ENCODE measurements at places on chromosomes 4 and X.
A peak's percentile ranks its signal among the peaks of the same experiment; 100 is the strongest.

GRCh38 chr4:186946682-186947294 is 223.1 kb upstream of the FAT1 start:
- DNase-seq: no peak

- no peak for DNase-seq
Measured at GRCh38 chr4:177275999-177276398, 33.7 kb upstream of the NEIL3 start.

DNA sequence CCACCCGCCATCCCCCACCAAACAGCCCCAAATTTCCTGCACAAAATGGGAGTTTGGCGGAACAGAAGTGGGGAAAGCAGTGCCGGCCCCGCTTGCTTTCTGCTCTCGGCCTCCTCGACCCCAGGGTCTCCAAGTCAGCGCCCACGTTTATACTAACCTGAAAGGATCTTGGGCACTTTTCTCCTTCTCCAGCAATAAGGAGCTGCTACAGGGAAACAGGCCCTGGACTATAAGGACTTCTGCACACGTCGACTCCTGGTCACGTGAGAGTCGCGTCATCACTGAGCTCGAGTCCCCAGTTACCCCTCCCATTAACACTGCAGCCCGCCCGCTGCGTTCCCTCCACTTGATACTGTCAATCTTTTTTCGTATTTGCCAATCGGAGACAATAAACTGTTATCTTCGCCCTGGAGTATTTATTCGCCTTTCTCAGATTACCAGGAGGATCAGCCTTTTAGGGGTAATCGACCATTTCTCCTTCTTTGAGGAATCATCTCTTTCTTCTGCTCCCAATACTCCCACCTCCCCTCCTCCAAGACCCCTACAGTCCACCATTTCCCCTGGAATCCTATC is at the start of gene TCEAL8:
Gene TCEAL8, minus strand, starts transcription at position 235 of the 573 bp plus-strand sequence. CDS start 1,176 bp downstream, outside the sequence.
- DNase-seq: peak; percentile 6

DNA sequence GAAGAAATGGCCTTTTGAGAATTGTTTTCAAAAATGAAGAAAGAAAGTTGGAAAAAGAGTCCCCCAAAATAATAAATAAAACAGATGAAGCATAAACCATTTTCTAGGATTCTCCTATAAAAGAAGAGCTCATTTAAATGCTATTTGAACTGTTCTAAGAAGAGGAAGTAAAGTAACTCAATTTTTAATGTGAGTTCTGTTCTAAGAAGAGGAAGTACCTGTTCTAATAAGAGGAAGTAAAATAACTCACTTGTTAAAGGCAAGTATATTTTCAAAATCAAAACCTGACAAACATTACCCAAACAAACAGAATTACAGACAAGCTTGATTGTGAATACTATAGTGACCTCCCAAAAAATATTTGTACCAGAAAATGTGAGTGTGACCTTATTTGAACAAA is 1326.3 kb downstream of the C4orf33 start:
- no peak for DNase-seq

DNA sequence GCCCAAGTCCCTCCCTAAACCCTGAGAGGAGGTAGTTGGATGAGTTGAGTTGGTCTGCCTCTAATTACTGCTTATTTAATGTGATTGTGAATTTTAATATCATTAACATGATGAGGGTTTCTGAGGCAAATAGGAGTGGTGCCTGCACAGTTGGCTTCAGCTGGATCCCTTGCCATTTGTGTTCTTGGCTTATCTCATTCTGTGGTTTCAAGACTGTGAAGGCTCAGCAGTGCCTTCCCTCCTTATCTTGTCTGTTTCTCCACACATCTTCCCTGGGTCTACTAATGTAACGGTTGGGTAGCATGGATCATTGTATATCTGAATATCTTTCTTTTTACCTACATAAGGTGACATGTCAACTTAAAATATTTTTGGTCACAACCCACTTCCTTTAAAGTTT is 1.6 kb upstream of the SLC10A4 start:
- DNase-seq: no peak

DNA sequence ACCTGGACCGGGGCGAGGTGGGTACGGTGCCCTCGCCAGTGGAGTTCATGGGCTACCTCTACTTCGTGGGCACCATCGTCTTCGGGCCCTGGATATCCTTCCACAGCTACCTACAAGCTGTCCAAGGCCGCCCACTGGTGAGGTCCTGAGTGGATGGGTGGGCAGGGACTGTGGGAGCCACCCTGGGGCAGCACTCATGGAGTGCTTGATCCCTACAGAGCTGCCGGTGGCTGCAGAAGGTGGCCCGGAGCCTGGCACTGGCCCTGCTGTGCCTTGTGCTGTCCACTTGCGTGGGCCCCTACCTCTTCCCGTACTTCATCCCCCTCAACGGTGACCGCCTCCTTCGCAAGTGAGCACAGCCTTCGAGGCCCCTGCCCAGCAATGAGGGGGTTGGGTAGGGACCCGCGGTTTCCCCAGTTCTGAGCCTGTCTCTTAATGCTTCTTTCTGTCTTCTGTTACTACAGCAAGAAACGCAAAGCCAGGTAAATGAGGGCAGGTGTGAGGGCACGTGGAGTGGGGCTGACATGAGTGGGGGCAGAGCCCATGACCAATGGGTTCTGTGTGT is 3.7 kb downstream of the PORCN start:
- no peak for DNase-seq

DNA sequence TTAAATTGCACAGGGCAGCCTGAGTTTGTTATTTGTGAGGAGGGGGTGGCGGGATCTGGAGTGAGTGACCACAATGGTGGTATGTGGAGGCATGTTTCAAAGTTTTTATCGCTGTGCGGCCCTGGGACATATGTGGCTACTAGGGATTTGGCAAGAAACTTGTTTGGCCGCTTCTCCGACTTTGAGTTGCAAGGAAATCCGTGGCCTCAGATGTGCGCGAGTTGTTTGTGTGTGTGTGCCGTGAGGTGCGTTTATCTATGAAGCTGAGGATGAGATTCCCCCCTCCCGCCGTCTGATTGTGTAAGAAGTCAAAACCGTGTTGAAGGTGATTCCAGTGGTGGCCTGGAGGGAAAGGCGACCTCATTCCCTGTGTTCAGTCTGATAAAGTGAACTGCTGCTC is 1.4 kb downstream of the JADE3 start:
- DNase-seq: no peak

DNA sequence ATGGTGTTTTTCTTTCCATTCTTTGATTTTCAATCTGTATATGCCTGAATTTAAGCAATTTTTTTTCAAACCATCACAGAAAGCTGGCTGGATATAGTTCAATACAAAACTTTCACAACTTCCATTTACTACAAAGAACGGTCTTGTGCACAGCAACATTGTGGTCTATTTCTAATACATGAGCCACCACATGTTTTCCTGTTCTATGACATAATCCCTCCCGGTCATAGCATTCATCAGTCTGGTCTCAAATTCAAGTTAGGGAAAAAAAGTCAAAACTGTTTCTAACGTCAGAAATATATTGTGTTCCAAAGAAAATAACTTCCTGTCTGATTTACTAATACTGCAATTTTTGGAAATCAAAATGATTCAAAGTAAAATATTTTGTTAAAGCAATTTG is 7.5 kb upstream of the CXCL6 start:
- no peak for DNase-seq

- no peak for DNase-seq
Measured at GRCh38 chrX:45794323-45794994, 593.8 kb upstream of the DIPK2B start.

DNA sequence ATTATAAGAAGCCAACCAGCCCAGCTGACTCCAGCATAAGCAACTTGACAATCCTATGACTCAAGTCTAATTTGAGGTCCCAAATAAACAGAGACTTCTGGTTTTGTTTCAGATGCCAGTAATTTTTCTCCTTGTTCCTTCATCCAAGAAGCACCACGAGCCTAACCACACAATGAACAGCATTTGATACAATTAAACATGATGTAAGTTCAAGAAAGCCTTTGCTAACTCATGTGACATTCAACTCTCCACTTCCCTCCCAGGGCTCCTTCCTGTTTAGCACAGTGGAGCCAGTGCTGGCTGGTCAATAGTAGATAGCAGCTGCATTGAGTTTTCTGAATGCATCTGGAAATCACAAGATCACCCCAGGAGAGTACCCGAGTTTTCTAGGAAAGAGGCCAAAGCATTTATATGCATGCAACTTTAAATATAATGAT is 206.3 kb downstream of the ARHGAP24 start:
- no peak for DNase-seq

DNA sequence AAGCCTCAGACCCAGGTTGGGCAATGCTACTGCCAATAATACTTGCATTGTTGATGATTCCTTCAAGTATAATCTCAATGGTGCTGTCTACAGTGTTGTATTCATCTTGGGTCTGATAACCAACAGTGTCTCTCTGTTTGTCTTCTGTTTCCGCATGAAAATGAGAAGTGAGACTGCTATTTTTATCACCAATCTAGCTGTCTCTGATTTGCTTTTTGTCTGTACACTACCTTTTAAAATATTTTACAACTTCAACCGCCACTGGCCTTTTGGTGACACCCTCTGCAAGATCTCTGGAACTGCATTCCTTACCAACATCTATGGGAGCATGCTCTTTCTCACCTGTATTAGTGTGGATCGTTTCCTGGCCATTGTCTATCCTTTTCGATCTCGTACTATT is 7.4 kb downstream of the LPAR4 start:
- no peak for DNase-seq

DNA sequence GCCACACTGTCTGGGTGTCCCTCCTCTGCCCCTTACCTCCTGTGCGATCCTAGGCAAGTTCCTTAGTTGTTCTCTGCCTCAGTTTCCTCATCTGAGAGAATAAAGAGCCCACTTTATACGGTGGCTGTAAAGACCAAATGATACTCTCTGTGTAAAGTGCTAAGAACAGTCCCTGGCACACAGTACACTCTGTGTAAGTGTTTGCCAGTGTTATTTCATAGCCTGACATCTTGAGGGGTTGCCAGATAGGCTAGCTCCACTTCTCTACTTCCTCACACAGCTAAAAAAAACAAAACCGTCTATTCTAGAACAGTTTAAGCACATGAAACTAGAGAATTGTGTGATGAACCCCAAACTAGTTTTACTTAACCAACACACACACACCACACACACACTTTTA is 17.1 kb downstream of the SPON2 start:
- DNase-seq: no peak

GRCh38 chr4:85642356-85643100 is 167.6 kb downstream of the ARHGAP24 start:
- DNase-seq: no peak

GRCh38 chrX:133972916-133973315 is 12.5 kb downstream of the GPC3 start:
- no peak for DNase-seq

DNA sequence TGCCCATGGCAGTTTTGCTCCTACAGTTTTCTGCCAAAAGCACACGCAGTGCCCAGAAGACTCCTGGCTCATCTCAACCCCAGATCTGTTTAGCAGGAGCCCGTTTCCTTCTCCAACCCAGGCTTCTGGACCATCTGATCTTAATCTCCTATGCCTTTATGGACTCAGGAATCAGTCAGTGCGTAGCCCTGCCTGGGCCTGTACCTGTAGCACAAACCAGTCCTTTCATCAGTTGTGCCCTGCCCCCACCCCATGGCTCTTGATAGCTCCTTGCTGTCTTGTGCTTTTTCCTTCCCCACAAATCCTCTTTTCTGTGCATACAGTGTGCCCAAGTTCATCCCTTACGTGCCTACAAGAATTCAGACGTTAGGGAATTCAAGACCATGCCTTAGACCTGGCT is 1.5 kb downstream of the ZNF718 start:
- no peak for DNase-seq

DNA sequence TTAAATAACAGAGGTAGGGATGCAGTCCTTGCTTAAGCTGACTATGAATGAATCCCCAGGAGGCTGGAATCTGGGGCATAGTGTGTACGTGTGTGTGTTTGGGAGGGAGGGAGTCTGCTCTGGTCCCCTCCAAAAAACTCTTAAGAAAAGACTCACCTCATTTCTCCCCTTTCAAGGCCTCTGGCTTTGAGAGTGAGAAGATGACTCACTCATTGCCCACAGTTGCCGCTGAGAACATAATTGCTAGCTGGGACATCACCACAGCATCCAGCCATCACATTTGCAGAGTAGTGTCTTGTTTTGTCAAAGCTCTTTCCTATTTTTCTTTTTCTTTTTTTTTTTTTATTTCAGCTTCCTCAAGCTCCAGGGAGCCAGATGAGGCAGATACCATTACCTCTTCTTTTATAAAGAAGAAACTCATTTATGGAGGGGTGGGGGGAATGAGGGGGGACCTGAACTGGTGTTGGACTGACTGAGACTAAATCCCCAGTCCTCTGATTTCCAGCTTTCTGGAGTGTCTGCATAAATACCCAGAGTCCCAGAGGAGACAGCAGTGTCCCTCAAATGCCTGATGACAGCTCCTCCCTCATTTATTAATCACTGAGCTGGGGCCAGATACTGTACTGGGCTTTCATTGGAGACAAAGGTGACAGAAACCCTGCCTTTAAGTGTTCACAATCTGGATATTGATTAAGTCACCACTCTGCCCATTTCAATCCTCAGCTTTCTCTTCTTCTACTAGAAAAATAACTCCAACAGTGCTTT is 61.9 kb upstream of the LAS1L start:
- no peak for DNase-seq

DNA sequence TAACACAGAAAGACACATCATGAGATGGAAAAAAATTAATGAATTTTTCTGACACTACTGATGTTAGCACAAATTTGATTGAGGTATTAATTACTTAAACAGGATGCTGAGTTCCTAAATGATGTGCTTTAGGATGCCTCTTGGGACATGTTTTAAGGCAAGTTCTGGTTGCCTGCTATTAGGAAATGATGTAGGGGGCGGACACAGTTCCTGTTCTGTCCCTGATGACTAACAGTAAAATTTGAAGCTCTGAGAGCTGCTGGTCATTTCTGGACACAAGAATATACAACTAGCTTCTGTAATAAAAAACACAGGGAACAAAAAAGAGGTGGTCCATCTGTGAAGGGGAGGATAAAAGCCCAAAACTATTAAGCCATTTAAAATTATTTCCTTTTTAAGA is 163.2 kb upstream of the ETNPPL start:
- DNase-seq: no peak

DNA sequence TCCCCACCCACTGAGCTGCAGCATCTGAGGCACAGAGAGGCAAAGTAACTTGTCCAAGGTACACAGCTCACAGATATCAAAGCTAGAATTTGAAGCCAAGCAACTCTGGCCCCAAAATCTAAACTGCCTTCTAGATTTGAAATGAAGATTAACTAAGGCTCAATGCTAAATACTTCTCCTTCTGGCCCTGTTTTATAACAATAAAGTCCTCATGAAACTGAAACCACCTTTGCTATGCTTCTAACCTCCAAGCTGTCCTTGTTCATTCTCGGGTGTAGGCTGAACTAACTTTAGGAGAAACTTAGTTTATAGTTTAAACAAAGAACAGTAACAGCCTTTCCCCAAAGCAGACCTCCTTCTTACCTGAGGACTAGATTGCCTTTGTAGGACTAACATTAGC is 93.6 kb downstream of the DCTD start:
- no peak for DNase-seq

All from cerebellar nuclear complex (tissue), 1 donor.